ENCODE measurements at places on chromosomes 1 and 21.

GRCh38 chr1:24503870-24504523, 1.4 kb downstream of the RCAN3 start:
- no peak for DNase-seq

- DNase-seq = no peak
These were observed 89.2 kb downstream of the GPR88 start for GRCh38 chr1:100627054-100627716.

DNA sequence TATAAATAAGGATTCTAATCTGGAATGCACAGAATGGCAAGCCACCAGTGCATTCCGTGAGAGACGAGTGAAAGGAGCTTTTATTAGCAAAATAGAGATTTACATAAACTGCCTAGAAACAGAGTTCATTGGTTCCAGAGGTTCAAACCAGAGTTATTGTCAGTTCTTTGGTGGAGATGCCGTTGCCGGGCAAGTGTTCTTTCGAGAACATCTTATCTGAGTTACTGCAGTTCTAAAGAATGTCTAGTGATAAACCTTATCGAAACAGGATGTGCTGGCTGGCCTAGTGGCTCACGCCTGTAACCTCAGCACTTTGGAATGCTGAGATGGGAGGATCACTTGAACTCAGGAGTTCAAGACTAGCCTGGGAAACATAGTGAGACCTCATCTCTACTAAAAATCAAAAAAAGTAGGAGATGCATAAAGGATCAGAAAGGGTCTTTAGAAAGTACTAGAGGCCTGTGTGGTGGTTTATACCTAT, 19.9 kb upstream of the EVI5 start:
- peak; percentile 46 for DNase-seq

DNA sequence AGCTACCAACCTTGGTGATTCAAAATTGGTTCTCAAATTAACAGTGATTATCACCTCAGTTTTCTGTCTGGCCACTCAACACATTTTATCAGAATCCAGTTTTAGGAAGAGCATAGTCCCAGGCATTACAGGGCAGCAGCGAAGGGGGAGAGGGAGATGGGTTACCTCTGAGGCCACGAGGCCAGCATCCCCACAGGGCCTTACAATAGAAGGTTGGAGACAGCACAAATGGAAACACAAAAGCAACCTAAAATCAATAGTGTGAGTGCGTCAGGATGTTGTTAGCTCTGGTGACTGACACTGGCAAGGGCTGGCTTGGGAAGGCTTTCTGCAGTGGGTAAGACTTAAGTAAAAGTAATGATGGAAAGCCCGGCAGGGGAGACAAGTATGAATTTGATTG, 79.5 kb downstream of the JAK1 start:
- no peak for DNase-seq

DNA sequence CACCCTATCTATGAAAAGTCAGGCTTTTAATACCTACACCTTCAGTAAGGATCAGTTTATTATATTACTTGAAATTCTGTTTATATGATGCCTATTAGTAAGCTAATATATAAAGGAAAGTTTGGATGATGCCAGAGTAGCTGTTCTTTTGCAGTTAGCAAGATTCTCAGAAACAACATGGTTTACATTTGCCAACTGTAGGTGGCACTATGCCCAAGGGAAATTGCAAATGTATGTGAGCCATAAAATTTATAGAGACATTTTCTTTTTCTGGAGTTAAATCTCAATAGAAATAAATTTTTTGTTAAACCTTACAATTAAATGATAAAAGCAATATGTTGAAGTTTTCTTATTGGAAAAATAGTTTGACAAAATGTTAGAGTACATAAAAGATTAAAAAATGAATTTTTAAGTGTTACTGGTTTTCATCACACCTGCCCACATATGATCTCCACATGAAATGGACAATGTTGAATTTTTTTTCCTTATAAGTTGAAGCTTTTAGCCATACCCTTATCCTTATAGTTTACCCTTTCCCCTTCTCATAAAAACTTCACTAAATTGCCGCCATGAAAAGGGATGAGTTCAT, 32.1 kb upstream of the EPHX4 start:
- no peak for DNase-seq

GRCh38 chr1:160844447-160845232, 18.0 kb downstream of the CD244 start:
- no peak for DNase-seq

GRCh38 chr1:2233997-2234761, 6.1 kb downstream of the SKI start:
- DNase-seq = no peak

DNA sequence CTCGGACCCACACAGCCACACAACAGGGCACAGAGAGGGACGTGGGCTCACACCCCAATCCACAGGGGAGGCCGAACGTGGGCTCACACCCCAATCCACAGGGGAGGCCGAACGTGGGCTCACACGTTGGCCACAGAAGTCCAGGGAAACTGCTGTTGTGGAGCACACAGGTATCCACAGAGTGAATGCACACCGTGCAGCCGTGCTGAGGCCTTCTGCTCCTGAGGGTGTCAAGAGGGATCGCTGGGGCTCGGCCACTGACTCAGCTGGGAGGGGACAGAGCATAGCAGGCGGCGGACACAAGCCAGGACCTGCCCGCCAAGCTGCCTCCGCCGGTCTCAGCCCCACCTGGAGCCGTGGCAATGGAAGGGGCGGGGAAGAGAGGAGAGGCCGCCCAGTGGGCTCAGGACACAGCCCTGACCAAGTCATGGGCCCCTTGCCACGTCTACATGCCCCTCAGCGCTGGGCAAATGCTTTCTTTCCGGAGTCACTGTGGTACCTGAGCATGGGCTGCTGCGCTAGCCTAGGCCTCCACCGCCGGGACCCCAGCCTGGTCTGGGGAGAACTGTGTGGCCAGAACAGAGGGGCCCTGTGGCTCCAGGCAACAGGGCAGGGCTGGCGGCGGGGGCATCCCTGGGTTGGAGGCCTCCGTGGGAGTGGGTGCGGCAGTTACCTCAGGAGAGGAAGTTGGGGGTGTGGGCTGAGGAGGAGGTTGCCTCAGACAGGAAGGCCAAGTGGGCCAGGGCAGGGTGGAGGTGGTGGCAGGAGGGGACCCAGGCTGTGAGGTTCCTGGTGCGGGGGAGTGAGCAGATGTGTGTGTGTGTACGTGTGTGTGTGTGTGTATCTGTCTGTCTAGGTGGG, 1.2 kb downstream of the SYTL1 start:
- DNase-seq = no peak

DNA sequence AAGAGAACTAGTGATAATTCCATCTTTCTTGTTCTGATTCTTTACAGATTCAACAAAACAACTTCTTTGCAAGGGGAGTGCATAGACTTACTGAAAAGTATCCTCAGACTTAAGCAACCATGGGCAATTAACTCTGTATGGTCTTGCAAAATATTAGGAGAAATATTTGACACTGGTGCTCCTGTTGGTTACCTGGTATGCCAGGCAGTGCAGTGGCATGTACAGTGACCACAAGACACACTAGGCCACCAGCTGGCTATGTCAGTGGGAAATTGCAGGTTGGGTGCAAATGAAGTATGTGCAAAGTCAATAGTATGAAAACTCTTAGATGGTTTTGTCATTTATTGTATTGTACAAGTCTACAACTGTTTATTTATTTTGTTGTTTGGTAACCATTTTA, 34.5 kb downstream of the EPS15 start:
- DNase-seq = no peak

- no peak for DNase-seq
These were observed 14.1 kb downstream of the ROR1 start for GRCh38 chr1:63787875-63788274.

DNA sequence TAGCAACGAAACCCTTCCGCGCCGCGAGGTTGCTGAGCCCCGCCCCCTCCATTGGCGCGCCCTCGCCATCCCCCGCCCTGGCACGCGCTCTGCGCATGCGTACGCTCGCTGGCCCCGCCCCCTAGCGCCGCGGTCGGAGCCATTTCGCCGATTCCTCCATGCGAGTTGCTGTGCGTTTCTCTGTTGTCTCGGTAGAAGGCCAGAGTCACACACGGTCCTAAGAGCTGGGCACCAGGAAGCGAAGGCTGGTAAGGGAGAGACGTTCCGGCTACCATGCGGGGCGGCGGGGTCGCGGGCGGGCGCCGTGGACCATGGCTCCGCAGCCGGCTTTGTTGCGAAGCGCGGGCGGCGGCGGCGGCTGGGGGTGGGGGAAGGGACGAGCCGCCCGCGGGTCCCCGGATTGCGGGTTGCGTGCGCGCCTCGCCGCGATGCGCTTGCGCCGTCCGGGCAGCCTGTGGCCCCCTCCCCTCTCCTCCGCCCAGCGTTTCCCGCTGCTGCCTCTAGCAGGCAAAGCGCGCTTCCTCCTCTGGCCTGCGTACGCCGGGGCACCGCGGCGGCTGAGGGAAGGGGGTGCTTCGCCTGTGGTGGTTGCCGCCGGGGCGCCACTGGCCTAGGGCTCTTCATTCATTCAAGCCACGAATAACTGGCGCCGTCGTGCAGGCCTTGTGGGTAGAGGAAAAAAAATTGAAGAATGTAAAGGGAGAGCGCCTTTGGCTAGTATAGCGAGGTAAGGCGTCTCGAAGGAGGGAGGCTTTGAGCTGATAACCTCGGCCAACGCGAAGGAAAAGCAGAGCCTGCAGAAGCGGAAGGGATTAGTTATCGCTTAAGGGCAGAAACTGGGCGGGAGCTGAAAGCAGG, at the start of gene DHX9:
Gene DHX9, plus strand, starts transcription at position 139 of the 858 bp plus-strand sequence. CDS start 3,220 bp downstream, outside the sequence.
- peak; percentile 100 for DNase-seq

DNA sequence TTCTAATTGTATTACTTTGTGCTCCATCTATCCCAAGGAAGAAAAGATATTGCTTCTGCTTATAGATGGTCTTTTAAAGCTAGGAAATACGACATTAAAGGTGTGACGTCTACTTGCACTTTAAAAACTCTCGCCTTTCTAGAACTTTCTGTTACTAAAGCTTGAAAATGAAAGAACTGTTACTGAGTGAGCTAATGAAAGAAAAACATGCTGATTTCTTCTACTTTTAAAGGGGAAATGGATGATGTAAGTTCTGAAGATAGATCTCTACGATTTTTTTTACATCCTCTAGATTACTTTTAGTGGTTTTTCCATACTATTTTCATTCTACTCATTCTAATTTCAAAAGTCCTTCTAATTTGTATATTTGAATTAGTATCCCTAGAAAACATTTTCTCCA, 387.5 kb downstream of the USP25 start:
- no peak for DNase-seq

Measured in NCI-H1048 (cell line).